ENCODE measurements at places on chromosomes 7 and 10. TPM values are rescaled to one million over a fixed set of nuclear protein-coding genes. Genes with fewer than 3 reads are reported as not detected.

GRCh38 chr10:53045315-53045714 lies 272.7 kb upstream of the MBL2 start:
- no peak for DNase-seq
- H3K27ac ChIP-seq, result no peak overlapping the region
- no peaks in the 10 kb centered on the region for H3K4me1 ChIP-seq
- H3K27me3 ChIP-seq, result no peaks in the 10 kb centered on the region
- no peaks in the 10 kb centered on the region for H3K36me3 ChIP-seq

GRCh38 chr7:155992974-155993373 lies 180.7 kb upstream of the SHH start:
- peaks cover 5% of the 10 kb centered on the region for H3K27me3 ChIP-seq
- peaks cover 25% of the 10 kb centered on the region for H3K4me1 ChIP-seq
- no peak for DNase-seq
- H3K27ac ChIP-seq, result no peak overlapping the region
- H3K36me3 ChIP-seq, result no peaks in the 10 kb centered on the region

DNA sequence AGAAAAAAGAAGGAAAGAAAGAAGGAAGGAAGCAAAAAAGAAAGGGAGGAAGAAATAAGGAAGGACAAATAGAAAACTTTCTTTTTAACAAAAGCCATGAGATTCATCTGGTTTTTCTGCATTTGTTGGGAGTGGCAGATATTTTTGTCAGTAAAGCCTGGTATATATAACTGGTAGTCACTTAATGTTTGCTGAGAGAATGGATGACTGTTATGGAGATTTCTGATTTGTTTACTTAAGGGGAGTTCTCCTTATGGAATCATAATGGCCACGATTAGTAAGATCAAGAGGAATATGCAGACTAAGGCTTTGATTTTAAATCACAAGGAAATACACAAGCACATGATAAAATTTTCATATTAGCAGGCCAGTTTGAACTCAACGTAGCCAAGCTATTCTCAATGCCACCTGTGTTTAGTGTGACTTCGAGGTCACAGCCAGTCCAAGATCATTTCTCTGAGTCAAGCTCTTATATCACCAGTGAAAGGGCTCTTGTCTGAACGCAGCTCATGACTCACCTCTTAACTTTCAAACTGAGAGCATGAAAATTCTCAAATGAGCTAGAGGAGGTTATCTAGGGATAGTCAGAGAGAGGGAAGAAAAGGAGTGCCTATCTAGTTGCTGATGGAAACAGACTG lies 445.1 kb upstream of the ZMIZ1 start:
- H3K36me3 ChIP-seq, result no peaks in the 10 kb centered on the region
- no peaks in the 10 kb centered on the region for H3K27me3 ChIP-seq
- H3K4me1 ChIP-seq, result peaks cover 7% of the 10 kb centered on the region
- H3K4me3 ChIP-seq, result no peak overlapping the region
- DNase-seq, result no peak

DNA sequence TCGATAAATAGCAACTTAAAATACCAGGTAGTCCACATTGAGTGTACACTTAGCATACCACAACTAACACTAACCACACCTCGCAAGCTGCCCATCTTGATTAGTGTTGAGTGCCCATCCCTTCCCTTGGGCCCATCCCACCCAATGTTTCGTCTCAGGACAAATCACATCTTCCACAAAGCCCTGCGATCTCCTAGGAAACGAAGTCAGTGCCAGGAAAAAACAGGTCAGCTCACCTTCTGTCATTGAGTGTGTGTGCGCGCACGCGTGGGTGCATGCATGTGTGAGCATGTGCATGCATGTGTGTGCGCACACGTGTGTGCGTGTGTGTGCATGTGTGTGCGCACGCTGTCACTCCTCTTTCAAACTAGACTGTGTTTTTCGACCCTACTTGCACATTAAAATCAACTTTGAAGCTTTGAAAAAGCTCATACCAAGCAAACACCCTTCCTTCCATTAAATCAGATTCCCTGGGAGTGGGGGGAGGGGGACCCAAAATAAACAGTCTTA lies 48.8 kb upstream of the OPALIN start:
- no peaks in the 10 kb centered on the region for H3K36me3 ChIP-seq
- no peak overlapping the region for H3K4me3 ChIP-seq
- no peak for DNase-seq
- no peaks in the 10 kb centered on the region for H3K4me1 ChIP-seq
- peaks cover 10% of the 10 kb centered on the region for H3K27me3 ChIP-seq

The INA gene
- not detected for polyA plus RNA-seq

DNA sequence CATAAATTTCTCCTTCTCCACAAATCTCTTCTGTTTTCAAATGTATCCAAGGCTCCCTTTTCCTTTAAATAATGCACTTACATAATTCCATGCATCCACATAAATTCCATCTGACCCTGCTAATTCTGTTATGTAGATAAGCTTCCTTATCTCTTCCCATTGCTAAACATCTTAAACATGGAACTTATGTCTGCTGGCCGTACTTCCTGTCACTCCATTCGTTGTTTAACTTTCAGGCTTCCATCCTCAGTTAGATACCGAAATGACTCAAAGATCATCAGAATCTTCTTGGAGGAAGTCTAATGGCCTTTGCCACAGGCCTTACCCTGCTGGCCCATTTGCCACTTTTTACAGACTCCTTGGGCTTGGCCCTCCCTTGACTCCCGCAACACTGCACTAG lies 330.9 kb downstream of the GFRA1 start:
- no peak for DNase-seq
- H3K27me3 ChIP-seq, result no peaks in the 10 kb centered on the region
- no peaks in the 10 kb centered on the region for H3K4me1 ChIP-seq
- H3K27ac ChIP-seq, result no peak overlapping the region
